ENCODE measurements at places on chromosomes 6 and 20.

DNA sequence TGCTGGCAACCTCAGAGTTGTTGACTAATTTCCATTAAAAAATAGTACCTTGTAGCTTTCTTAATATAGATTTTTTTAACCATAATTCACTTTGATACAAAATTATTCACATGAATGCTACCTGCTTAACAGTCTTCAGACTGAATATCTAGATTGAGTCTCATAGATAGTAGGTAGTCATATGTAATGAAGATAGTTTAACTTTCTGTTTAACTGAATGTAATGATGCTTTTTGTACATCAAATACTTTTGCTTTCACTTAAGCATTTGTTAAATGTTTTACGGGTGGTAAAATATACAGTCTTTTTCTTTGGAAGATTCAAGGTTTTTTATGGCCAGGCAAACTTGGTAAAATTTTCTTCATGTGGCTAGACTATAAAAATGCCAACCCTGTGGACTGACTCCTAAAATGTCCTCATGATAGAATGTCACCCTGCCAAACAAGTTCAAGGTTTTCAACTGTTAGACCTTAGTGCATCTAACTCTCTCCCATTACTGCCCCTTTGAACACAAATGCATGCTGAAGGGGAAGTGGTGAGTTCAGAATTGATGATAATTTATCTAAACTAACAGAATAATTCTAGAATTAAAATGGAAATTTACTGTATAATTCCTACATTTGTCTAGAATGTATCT lies 16.4 kb downstream of the TBPL1 start:
- DNase-seq = no peak

GRCh38 chr6:95589826-95590570 lies 12.7 kb downstream of the MANEA start:
- DNase-seq = no peak

GRCh38 chr6:136209496-136209895 lies 40.6 kb downstream of the MTFR2 start:
- DNase-seq = no peak

DNA sequence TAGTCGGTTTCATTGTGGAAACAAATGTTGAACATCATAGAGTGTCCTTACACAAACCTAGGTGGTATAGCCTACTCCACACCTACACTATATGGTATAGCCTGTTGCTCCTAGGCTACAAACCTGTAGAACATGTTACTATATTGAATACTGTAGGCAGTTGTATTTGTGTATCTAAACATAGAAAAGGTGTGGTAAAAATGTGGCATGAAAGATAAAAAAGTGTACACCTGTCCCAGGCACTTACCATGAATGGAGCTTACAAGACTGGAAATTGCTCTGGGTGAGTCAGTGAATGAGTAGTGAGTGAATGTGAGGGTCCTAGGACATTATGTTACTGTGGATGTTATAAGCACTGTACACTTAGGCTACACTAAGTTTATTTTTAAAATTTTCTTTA lies 103.0 kb downstream of the ZFAND3 start:
- DNase-seq = no peak

Measured in activated naive CD8-positive, alpha-beta T cell treated with anti-CD3 and anti-CD28 coated beads, Interleukin-2, amount 50 U/mL, for 24 hours (primary cell).